Smooth muscle cell of bladder (primary cell): ENCODE measurements at places on chromosomes 11 and 22. TPM values are rescaled to one million over a fixed set of nuclear protein-coding genes. Genes with fewer than 3 reads are reported as not detected.

SMC1B gene
- total RNA-seq, result not detected in 2 replicates

HTR3A gene
- not detected in 2 replicates for total RNA-seq

E2F8 gene
- total RNA-seq, result not detected in 2 replicates

DKK3 gene
- 235 and 371 TPM in 2 replicates for total RNA-seq

XPNPEP3 gene
- 5.4 and 7.0 TPM in 2 replicates for total RNA-seq

UBE2L6 gene
- 61.2 and 78.1 TPM in 2 replicates for total RNA-seq

RRAS2 gene
- 53.0 and 57.8 TPM in 2 replicates for total RNA-seq

UBQLN3 gene
- total RNA-seq, result under 0.01 and 0.14 TPM in 2 replicates

RCE1 gene
- total RNA-seq, result 9.5 and 13.2 TPM in 2 replicates

SCGB1A1 gene
- total RNA-seq, result not detected in 2 replicates

TEAD1 gene
- total RNA-seq, result 59.0 and 75.5 TPM in 2 replicates
